ENCODE measurements at places on chromosomes 11 and 22.

GRCh38 chr22:30485362-30485988 is 13.7 kb upstream of the SEC14L3 start:
- DNase-seq, result peak; percentile 56

- DNase-seq, result no peak
These were observed 627.2 kb upstream of the LUZP2 start for GRCh38 chr11:23869671-23870070.

DNA sequence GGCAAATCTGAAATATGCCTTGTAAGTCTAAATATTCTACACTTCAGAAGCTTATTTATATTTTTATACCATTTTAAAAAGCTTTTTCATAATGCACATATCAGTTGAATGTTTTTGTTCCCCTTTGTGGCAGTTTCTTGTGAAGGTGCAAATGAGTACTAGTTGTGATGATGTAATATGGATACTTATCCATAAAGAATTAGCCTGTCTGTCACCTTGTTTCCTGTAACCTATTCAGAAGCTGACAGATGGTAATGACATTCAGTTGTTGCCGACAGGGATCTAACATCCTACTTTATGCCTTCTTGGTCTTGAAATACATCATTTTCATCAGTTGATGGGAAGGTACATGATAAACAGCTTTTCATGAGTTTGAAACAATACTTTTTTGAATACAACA is 2.9 kb downstream of the QSER1 start:
- peak; percentile 18 for DNase-seq

- peak; percentile 8 for DNase-seq
These were observed 71.2 kb upstream of the WNT11 start for GRCh38 chr11:76277298-76278175.

DNA sequence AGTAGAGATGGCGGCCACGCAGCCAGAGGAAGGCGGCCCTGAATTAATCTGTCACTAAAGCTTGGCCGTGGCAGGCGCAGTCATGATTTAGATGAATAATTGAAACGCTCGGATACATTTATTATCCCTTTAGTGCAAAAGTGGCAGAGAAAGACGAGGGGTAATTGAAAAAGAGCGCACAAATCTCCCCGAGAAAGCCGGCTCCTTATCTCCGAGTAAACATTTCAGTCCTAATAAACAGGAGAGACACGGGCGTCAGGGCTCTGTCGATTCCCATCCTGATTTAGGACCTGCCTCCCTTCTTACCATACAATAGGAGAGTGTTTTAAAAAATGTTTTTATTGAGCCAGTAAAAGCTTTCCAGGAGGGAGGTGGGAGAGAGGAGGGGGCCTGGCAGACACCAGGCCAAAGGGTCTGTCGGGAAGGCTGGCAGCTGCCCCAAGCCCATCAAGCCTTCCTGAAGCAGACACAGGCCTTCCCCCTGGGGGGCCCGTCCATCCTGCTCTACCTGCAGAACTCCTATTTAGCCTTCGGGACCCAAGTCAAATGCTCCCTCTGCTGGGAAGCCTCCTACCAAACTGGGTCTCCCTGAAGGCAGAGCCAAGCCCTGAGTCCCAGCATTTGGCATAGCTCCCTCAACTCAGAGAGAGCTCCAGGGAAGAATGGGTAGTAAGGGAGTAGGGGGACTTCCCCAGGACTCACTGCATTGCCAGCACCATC is 22.8 kb downstream of the OTUB1 start:
- DNase-seq, result no peak
